ENCODE measurements at places on chromosomes 5 and 9.

DNA sequence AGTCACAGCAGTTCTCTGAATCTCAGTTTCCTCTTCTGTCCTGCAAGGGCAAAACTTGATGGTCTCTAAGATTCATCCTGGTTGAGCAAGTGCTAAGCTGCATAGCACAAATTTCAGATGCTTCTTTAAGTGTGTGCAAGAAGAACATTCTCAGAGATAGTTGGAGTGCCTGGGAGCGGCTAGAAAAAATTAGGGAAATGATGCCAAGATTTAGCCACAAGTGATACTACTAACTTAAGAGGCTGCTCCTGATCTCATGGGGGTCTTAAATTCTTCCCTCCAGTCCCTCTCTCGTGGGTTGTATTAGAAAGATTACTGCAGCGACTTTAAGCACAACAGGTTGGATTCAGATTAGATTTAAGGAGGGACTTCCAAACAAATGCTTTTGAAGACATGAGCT, 24.2 kb downstream of the INSYN2B start:
- DNase-seq = no peak

- DNase-seq = no peak
Measured at GRCh38 chr9:80509358-80509757, 937.6 kb downstream of the TLE4 start.

- DNase-seq = no peak
Measured at GRCh38 chr5:80149161-80149609, 106.7 kb downstream of the SERINC5 start.

- no peak for DNase-seq
Measured at GRCh38 chr9:137953683-137954438, 76.3 kb downstream of the CACNA1B start.

DNA sequence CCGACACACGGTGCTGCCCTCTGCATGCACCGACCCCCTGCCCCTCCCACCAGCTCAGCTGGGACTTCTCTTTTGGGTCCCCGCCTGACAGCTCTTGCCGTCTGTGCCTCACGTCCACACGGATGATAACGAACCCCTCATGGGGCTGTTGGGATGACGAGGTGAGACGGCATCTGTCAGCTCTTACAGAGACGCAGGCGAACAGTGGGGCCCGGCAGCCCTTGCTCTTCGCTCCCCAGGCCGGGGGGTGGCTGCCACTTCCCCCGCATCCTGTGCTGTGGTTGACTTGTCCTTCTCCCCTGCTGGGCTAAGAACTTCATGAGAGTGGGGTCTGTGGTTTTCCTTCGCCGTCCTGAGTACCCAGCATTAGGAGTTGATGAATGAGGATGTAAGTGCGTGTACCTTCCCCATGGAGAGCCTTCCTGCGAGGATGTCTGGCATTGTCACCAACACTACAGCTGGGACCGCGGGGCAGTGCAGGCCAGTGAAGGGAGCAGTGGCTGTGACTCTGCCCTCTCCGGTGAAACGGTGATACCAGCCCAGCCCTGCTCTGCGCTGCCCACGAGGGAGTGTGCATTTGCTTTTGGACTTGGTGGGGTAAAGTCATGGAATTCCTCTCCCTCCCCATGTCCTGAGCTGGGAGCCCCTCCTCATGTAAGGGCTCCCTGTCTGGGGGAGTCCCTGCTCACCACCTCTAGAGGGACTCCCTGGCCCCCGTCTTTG, 23.2 kb downstream of the HK3 start:
- DNase-seq = no peak

DNA sequence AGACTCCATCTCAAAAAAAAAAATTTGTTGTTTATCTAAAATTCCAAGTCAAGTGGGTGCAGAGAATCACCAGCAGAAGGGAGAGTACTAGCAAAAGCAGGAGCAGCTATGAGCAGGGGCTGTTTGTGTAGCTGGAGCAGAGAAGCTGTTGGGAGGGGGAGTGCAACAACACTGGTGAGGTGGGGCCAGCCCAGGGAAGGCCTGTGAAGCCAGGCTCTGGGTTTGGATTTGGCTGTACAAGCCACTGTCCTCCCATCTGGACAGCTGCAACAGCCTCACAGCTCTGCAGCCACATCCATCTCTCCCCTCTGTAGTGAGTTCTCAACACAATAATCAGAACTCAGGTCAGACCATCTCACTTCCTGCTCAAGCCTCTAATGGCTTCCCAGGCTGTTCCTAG, 59.4 kb downstream of the TMOD1 start:
- no peak for DNase-seq

- no peak for DNase-seq
Measured at GRCh38 chr9:89935115-89935514, 330.3 kb downstream of the GADD45G start.

- no peak for DNase-seq
Measured at GRCh38 chr9:135551456-135551855, 5.5 kb downstream of the OBP2A start.

- DNase-seq = no peak
Measured at GRCh38 chr9:82972446-82972845, 90.5 kb downstream of the RASEF start.

- no peak for DNase-seq
Measured at GRCh38 chr5:178476972-178477754, 113.0 kb downstream of the COL23A1 start.

DNA sequence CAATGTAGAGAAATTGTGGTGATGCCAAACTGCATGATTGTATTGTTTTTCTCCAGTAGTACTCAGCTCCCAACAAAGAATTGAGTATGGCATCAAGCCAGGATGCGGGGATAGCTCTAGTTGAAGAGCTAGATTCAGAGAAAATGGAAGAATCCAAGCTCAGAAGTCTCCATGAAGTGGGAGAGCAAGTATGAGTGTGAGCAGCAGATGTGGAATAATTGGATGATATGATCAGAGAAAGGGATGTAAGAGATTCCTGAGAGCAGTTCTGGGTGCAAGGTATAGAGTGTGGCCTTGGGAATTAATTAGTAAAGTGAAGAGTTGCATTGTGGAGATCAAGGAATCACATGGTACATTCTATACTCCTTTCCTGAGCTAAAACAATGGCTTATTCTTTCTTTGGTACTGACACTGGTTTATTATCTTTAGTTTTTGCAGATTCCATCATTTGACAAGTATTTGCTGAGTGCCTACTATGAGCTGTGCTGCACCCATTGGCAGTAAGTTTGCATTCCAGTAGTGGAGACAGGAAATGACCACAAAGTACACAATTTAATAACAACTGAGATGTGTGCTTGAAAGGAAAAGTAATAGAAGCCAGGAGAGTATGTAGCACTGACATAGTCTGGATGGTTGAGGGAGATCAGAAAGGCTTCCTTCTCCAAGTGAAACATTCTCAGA, 177.1 kb downstream of the CPLANE1 start:
- no peak for DNase-seq

GRCh38 chr9:134800791-134801339, 79.7 kb upstream of the FCN2 start:
- DNase-seq = no peak

- peak; percentile 39 for DNase-seq
Measured at GRCh38 chr5:177357459-177358351, at the start of gene RGS14. RGS14 (plus strand) TSS chr5:177357924; CDS start chr5:177358025, 101 bp downstream.

DNA sequence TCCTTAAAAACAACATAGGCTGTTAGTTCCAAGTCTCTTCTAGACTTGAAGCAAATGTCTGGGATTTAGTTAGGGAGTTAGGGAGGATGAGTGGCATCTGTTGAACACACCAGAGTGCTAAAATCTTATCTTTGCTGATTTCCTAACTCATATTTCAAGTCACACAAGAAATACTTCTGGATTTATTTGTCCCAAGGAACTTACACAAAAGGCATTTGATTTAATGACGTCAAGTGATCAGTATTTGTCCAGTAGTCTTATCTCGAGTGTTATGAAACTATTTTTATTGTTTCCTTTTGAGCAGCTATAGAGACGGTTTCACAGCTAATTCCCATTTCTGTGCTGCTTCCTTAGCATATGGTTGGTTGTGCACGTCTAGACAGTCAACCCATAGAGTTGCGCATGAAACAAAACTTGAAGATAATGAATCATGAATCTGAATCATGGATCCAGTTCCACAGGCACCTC, 140.5 kb upstream of the TUT7 start:
- DNase-seq = no peak

DNA sequence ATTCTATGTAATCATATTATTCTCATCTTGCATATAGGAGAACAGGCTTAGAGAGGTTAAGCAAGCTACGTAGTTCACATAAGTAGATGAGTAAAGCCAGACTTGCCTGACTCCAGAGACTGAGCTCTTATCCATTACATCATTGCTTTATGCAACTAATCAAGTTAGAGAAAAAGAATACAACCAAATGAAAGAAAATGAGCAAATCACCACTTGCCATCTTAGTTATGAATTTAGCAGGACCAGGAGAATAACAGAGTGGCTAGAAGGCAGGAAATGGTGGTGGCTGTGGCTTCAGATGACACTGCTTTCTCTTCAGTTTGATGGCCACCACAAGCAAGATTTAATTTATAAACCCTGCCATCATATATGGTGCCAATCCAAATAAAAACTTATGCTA, 26.6 kb downstream of the POC5 start:
- no peak for DNase-seq

DNA sequence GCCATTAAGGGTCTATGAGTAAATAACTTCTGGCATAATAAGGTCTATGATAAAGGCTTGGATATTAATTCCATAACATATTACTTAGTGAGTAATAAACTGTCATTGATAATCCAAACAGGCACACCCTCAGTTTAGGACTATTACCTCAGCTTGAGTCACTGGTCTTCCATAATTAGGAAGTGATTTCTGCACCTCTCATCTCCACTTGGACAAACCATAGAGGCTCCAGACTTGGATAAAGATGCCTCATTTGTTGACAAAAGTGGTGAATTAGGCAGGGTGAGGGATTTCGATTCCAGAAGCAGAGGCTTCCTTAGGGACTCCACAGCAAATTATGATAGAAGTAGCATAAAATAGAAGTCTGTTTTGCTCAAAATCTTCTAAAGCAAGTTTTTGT, 127.5 kb upstream of the MTAP start:
- no peak for DNase-seq

- no peak for DNase-seq
Measured at GRCh38 chr5:168654211-168654721, 75.1 kb upstream of the PANK3 start.

- DNase-seq = no peak
Measured at GRCh38 chr5:175230299-175230698, 213.7 kb downstream of the DRD1 start.

DNA sequence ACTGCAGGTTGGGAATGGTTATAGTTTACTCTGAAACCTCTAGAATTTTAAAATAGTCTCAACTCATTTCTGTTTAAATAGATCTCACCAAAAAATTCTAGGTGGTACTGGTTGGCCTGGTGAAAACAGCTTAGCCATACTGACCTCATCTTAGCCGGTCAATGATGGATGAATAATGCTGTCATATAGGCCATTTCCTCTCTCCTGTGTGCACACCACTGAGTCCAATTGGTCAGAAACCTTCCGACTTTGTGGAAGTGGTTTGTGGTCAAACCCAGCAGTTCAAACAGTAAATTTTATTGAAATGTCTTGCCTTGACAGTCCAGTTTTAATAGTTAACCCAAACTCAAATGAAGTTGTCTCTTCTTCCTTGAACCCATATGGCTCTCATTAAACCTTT, 98.6 kb downstream of the GIN1 start:
- DNase-seq = no peak

GRCh38 chr5:16392718-16393117, 72.9 kb downstream of the ZNF622 start:
- DNase-seq = no peak

- no peak for DNase-seq
Measured at GRCh38 chr5:76384705-76385104, 18.4 kb upstream of the IQGAP2 start.

- no peak for DNase-seq
Measured at GRCh38 chr9:23907343-23907742, 81.3 kb upstream of the ELAVL2 start.

- DNase-seq = no peak
Measured at GRCh38 chr5:138901716-138902115, 26.6 kb upstream of the LRRTM2 start.

- DNase-seq = no peak
Measured at GRCh38 chr9:78187763-78188484, 48.0 kb upstream of the CEP78 start.

DNA sequence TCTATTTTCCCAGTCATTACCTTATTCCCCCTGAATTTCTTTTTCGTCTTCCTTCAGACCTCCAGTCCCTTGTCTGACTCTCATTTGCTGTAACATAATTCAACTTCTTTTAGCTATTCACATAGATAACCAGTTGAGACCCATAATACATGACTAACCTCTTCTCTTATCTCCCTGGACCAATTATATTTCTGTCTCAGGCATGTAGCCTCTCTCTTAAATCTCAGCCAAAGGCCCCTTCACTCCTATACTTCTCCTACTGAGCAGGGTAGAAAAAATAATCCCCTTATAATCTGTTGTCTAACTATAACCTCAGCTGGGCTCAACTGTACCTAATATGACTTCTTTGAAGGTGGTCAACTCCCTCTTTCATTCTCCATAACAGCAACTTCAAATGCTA, 20.9 kb downstream of the RANBP6 start:
- no peak for DNase-seq

- DNase-seq = no peak
Measured at GRCh38 chr5:78540335-78541085, 108.1 kb downstream of the LHFPL2 start.

GRCh38 chr5:30921388-30921787, 272.1 kb upstream of the CDH6 start:
- no peak for DNase-seq

DNA sequence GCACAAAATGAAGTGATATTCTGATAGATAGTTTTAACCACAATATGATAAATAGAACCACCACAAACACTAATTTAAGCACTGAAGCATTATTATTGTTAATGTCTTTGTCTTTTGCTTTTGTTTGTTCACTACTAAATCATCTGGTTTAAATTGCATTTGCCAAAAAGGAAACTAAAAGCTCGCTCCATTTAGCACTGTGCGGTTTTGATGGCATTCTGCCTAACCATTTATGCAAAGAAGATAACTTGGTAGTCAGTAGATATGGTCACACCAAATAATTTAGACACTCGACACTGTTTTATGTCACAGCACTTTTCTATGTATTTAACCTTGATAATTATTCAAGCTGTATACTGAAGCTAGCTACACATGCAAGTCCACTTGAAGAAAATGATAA, 849.8 kb upstream of the CDH6 start:
- no peak for DNase-seq

DNA sequence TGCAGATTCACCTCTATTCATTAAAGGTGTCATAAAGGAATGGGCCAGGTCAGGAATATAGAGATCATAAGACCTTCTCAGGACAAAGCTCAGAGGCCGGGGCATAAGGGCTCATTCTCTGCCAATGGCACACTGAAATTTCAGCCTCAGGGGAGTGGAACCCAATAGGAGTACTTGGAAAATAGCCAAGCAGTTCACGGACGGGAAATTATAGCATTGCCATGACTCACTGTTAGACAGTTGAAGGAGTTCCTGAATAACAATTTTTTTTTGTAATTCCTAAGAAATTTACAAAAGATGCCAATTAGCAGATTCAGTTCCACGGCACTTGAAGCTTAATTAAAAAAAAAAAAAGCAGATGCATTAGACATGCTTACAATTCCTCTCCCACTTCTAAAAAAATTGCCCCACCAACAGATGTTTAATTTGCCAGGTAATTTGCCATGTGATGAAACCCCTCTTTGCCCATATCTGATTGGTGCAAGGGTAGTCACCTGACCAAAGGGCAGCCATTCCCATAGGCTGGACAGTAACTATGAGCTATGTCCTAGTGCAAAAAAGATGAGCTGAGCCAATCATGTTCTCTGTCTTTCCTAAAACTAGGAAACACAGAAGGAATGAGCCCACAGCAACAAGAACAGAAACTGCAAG, 58.6 kb downstream of the PTCD2 start:
- no peak for DNase-seq
